T-helper 2 cell treated with Interferon-gamma antibody and Interleukin-4, amounts not matched to agents 5 μg/mL and 100 μg/mL, for 36 hours (primary cell): ENCODE measurements at places on chromosomes 5 and 9.

- no peak for DNase-seq
These were observed 12.0 kb downstream of the PKD2L2 start for GRCh38 chr5:137901011-137901817.

DNA sequence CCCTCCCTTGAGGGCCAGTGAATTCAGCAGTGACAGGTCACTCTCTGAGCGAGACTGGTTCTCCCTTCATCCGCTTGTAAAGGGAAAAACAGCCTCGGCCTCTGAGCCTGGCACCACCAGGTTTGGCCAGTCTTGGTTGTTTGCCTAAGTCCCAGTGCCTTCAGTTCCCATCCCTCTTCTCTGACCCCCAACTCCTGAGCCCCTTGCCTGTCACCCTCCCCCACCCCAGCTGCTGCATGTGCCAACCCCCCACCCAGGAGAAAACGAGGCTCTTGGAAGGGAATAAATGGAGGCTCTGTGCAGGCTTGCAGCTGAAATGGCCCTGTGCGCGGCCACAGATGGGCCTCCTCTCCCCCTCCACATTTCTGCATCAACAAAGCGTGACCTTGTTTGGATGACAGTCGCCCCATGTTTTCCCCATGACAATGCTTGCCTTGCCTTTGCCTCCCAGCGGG is 3.1 kb downstream of the URM1 start:
- DNase-seq, result no peak

- DNase-seq, result no peak
These were observed 20.4 kb upstream of the ITGA1 start for GRCh38 chr5:52767217-52767743.

GRCh38 chr5:158429564-158429963 is 570.6 kb upstream of the CLINT1 start:
- no peak for DNase-seq

DNA sequence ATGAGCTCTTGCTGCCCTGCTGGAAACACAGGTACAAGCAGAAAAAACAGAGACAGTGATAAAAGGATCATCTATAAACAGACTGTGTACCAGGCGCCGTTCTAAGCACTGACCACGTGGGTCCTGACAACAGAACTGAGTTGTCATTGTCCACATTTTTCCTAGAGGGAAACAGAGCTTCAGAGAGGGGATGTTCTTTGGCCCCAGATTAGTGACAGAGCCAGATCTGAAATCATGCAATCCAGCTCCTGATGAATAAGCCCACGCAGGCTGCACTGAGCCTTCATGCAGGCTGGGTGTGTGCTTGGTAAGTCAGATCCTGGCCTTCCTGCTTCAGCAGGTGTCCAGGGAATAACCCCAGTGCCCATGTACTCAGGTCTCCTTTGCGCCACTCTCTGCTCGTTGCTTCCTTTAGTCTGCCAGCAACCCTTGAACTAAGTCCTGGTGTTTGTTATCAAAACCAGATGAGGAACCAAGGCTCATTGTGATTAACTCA is 22.8 kb upstream of the TCF7 start:
- DNase-seq, result no peak

DNA sequence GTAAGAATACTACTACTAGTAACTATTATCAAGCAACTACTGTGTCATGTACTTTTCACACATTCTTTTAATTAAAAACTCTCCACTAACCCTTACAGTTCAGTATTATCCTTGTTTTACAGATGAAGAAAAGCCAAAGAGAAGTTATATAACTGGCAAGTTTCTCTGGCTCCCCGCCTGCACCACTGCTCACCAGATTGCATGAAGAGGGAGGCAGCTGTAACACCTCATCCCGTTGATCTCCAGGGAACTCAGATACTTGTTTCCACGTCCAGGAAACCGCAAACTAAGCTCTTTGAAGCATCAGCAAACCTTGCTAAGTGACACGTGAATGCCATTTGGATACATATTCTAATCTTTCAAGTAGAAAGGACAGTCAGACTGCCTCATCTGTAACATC is 70.3 kb downstream of the RIGI start:
- no peak for DNase-seq

- DNase-seq, result no peak
These were observed 66.0 kb upstream of the MEF2C start for GRCh38 chr5:88948746-88949600.

- no peak for DNase-seq
These were observed 164.0 kb downstream of the DEPDC1B start for GRCh38 chr5:60535951-60536350.

DNA sequence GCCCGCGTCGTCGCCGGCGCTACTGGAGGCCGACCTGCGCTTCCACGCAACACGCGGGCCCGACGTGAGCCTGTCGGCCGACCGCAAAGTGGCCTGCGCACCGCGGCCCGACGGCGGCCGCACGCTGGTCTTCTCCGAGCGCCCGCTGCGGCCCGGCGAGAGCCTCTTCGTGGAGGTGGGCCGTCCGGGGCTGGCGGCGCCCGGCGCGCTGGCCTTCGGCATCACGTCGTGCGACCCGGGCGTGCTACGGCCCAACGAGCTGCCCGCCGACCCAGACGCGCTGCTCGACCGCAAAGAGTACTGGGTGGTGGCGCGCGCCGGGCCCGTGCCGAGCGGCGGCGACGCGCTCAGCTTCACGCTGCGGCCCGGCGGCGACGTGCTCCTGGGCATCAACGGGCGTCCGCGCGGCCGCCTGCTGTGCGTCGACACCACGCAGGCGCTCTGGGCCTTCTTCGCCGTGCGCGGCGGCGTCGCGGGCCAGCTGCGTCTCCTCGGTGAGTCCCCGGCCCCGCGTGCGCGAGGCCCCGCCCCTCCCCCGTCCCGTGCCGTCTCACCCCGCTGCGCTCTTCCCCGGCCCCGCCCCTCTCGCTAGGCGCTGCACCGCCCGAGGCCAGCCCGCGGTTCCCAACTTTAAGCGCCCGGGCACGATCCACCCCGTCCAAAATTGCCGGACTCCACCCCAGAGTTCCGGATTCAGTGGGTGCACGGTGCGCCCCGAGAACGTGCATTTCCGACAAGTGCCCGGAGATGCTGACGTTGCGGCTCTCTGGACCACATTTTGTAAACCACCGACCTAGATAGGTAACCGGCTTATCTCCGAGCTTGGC is 42.8 kb downstream of the NEURL1B start:
- peak; percentile 19 for DNase-seq

- peak; percentile 46 for DNase-seq
These were observed 11.1 kb upstream of the AQP3 start for GRCh38 chr9:33458444-33458843.

GRCh38 chr9:109966643-109967368 is 186.8 kb downstream of the PALM2AKAP2 start:
- DNase-seq, result no peak

DNA sequence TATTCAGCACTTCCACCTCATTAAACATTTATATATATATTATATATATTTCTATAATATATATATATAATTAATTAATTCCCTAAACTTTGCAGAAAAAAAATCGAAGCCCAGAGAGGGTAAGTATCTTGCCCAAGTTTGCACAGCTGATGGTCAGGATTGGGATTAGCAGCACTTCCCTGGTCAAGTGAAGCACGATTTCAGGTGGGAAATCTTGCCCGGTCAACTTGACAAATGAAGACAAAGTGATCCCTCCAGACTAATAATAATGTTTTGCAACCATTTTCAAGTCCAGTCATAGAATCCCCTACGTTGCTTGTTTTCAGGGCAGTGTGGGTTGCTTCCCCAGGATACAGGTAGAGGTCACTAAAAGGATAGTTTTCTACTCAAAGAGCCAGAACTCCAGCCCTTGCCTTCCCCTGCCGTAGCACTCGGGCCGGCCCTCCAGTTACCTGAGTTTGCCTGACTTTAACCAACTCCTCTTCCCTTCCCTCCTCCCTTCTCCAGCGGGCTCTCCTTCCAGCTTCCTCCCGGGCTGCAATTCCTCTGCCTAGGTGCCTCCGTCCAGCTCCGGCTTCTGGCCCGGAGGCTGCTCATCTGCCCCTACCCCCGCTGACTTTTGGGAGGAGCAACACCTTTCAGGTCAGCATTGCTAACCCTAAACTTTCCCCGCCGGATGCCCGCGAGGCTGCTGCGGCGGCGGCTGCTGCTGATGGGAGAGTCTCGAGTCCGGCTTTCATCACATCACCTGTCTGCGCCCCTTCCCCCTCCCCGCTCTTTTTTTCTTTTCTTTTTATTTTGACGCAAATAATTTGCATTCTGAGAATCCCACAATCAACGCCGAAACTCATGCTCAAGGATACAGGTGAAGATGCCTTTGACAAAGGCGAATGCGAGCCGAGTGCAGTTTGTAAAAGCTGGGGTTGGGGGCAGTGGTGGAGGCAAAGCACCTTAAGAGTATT is 930 bp downstream of the PRLR start:
- no peak for DNase-seq

- DNase-seq, result peak; percentile 4
These were observed 6.9 kb downstream of the SOHLH1 start for GRCh38 chr9:135692410-135692809.

DNA sequence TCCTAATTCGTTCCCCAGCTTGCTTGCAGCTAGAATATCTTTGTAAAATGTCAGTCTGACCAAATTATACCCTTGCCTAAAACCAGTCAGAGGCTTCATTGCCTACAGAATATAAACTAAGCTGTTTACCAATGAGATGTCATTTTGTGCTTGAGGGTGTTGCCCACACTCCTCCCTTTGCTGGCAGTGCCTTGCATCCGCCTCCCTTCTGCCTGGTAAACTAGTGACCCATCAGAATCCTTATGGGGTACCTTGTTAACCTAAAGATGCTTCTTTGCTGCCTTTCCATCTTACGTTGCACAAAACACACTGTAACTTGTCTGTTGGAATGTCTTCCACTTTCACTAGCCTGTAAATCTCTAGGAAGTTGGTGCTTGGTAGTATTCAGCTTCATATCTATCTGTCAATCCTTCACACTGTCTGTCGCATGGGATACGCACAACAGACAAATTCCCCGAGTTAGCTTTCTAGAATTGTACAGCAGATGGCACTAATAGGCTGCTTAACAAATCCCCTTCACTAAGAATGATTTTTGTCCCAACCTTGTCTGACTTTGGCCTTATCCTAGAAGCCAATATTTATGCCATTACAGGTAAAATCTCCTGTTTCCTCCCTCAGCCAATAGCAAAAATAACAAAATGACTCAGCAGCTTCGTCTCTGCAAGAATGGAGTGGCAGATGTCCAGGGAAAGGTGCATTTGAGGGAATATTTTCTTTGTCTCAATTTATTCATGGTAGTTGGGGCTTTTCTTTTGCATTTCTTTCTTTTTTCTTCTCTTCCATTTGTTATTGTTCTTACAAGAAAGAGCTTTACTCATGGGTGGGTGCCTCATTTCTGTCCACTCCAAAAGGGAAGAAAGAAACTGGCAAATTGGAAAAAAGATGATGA is 3.0 kb downstream of the NUDT2 start:
- no peak for DNase-seq

DNA sequence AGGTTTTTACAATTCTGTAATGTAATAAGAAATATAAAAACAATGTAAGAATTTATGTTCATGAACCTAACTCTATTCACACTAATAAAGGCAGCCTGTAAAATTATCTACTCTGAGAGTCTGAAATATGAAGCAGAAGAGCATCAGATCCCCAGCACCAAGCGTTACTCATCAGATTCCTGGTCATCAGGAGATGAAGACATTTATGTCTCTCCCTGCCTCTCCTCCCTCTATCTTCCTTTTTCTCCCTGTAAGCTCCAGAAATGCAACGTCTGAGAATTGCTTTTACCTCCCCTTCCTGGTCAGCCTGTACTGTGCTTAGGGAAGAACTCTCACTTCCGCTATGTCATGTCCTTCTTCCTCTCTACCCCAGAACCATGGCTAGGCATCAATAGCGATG is 114.4 kb upstream of the SLIT3 start:
- DNase-seq, result no peak

GRCh38 chr5:117731446-117731845 is 1156.8 kb upstream of the SEMA6A start:
- DNase-seq, result no peak

DNA sequence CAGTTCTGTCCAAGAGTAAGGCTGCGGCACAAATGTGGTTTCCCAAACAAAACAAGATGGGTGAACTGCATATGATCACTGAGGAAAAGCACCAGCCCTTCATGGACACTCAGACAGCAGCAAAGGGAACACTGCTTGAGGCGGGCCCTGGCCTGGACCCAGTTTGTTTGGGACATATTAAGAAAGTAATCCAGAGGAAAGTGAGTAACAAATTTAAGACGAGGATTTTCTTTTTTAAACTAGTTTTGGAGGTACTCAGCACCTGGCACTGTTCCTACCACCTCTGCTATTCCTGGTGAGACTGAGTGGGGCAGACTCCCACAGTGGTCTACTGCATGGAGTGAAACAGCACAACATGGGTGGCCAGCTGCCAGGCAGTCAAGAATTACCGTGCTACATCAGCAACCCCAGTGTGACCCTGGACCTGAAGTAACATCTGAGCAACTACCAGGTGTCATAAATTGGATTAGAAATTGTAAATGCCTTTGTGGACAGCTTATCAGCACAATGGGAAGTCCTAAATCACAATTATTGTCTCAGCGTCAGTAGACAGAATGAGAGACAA is 28.5 kb downstream of the P4HA2 start:
- DNase-seq, result no peak

GRCh38 chr9:12723409-12724028 is 30.3 kb downstream of the TYRP1 start:
- DNase-seq, result no peak

DNA sequence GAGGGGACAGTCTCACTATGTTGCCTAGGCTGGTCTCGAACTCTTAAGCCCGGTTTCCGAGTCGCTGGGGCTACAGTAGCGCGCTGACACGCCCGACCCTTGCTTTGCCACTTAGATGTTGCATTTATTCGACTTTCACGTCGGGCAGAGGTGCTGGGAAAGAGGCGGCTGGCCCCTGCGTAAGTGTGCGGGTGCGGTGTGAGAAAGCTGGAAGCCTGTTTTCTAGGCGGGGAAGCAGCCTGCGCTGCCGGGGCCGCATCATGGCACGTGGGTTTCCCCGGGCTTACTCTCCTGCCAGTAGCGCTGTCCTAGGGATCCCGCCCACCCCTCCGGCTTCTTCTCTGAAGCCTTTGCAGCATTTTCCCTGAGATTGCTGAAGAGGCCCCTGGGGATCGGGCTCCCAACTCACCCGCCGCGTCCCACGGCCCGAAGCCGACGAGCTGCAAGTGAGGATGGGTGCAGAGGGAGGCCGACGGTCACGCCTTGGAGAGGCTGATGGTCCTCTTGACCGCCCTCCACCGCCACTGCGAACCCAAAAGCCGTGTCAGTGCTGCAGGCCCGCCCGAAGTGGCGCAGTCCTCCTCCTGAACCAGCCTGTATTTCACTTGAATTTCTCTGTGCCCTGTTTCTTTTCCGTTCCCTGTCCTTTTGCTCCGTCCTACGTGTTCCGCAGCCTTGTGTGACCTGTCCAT is 5.8 kb upstream of the TRIM41 start:
- peak; percentile 60 for DNase-seq

GRCh38 chr5:106727071-106727470 is 943.7 kb downstream of the EFNA5 start:
- DNase-seq, result no peak

GRCh38 chr9:133710661-133711427 is 27.3 kb downstream of the SARDH start:
- no peak for DNase-seq

- DNase-seq, result no peak
These were observed 99.6 kb downstream of the BASP1 start for GRCh38 chr5:17316970-17317459.
